Mononuclear cell (primary cell): ENCODE measurements at places on chromosomes 16 and 17. TPM values are rescaled to one million over a fixed set of nuclear protein-coding genes. Genes with fewer than 3 reads are reported as not detected.

The OSGIN1 gene
- total RNA-seq = 4.1 TPM

The NUPR1 gene
- total RNA-seq = under 0.01 TPM

The ASB16 gene
- not detected for total RNA-seq

The DYNLL2 gene
- 12.0 TPM for total RNA-seq

The PDE6G gene
- 2.1 TPM for total RNA-seq

The METTL2A gene
- 3.6 TPM for total RNA-seq

The SMPD3 gene
- total RNA-seq = 2.6 TPM

The EMP2 gene
- total RNA-seq = 0.10 TPM

The TMEM92 gene
- total RNA-seq = not detected

The IRF8 gene
- total RNA-seq = 94.9 TPM

The PIK3R5 gene
- total RNA-seq = 184 TPM

The GOSR1 gene
- 56.3 TPM for total RNA-seq

The TMC7 gene
- total RNA-seq = not detected

The UNC45B gene
- 0.94 TPM for total RNA-seq

The NPIPB9 gene
- total RNA-seq = 15.5 TPM

The SNAI3 gene
- 6.0 TPM for total RNA-seq

The ABCC11 gene
- 0.52 TPM for total RNA-seq

The TAOK2 gene
- 10.5 TPM for total RNA-seq

The USP43 gene
- 0.21 TPM for total RNA-seq

The ZNF594 gene
- 3.1 TPM for total RNA-seq

The YBX2 gene
- not detected for total RNA-seq

The TUBD1 gene
- 6.6 TPM for total RNA-seq

The CCDC92B gene
- total RNA-seq = not detected

The MT1M gene
- not detected for total RNA-seq

The BEAN1 gene
- not detected for total RNA-seq

The ASIC2 gene
- total RNA-seq = not detected

The CAPN15 gene
- total RNA-seq = 31.2 TPM

The ATMIN gene
- total RNA-seq = 42.5 TPM

The TMEM100 gene
- not detected for total RNA-seq

The SCARF1 gene
- 4.6 TPM for total RNA-seq

The USP22 gene
- 129 TPM for total RNA-seq

The CX3CL1 gene
- total RNA-seq = not detected

The APOH gene
- total RNA-seq = not detected

The SSTR5 gene
- total RNA-seq = not detected

The TIGD7 gene
- total RNA-seq = 3.7 TPM
